NCI-H1694 treated with DMSO at 0.1 percent for 48 hours (cell line): ENCODE measurements at places on chromosomes 12 and 14.

GRCh38 chr12:50061171-50061570, 3.8 kb downstream of the ASIC1 start:
- DNase-seq: no peak

DNA sequence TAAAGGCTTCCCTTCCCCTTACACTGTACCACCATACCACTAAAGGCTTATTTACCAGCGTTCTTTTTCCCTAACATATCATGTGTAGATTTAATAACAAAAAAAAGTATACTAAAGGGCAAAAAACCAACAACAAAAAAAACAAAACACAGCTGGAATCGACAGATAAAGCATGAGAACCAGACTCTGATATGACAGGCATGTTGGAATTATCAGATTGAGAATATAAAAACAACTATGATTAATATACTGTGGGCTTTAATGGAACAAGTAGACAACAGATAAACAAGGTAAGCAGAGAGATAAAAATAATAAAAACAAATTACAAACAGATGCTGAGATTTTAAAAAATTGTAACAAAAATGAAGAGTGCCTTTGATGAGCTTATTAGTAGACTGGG, 754.1 kb upstream of the MDGA2 start:
- DNase-seq: no peak

GRCh38 chr12:105025890-105026289, 39.8 kb downstream of the NOPCHAP1 start:
- DNase-seq: peak; percentile 47

- DNase-seq: no peak
Measured at GRCh38 chr12:52385226-52385702, at the start of gene KRT84. Gene KRT84 (minus strand): TSS chr12:52385652. CDS start chr12:52385585, 67 bp downstream.

GRCh38 chr12:53739214-53740129, 12.2 kb upstream of the CALCOCO1 start:
- DNase-seq: no peak
